ENCODE measurements at places on chromosomes 4 and X. TPM values are rescaled to one million over a fixed set of nuclear protein-coding genes. Genes with fewer than 3 reads are reported as not detected.

ADGRA3 gene
- 2.2 TPM for total RNA-seq

GRCh38 chr4:173091958-173092357 is 76.7 kb upstream of the GALNT7 start:
- H3K27me3 ChIP-seq: no peaks in the 10 kb centered on the region
- H3K27ac ChIP-seq: no peak overlapping the region
- no peak for DNase-seq
- H3K4me3 ChIP-seq: no peak overlapping the region
- H3K4me1 ChIP-seq: no peaks in the 10 kb centered on the region

DNA sequence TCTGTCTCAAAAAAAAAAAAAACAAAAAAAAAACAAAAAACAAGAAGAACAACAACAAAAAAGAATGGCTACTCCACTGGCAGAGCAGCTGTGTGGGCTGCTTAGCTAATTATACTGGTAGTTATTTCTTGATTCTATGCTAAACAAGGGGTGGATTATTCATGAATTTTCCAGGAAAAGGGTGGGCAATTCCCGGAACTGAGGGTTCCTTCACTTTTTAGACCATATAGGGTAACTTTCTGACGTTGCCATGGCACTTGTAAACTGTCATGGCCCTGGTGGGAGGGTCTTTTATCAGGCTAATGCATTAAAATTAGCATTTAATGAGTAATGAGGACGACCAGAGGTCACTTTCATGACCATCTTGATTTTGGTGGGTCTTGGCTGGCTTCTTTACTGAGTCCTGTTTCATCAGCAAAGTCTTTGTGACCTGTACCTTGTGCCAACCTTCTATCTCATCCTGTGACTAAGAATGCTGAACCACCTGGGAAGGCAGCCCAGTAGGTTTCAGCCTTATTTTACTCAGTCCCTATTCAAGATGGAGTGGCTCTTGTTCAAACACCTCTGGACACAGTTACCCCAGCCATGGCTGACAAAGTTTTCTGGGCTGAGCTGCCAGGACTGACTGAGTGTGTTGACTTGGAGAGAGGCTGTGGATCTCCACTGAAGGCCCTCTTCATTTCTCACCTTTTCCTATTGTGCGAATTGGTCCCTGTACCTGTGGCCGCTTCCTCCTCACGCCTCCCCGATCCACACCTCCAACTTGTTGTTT is 1.3 kb upstream of the OCIAD2 start:
- no peaks in the 10 kb centered on the region for H3K36me3 ChIP-seq
- DNase-seq: no peak
- H3K4me3 ChIP-seq: no peak overlapping the region
- no peaks in the 10 kb centered on the region for H3K27me3 ChIP-seq

- no peaks in the 10 kb centered on the region for H3K27me3 ChIP-seq
- no peaks in the 10 kb centered on the region for H3K4me1 ChIP-seq
- no peak for DNase-seq
- no peak overlapping the region for H3K27ac ChIP-seq
Measured at GRCh38 chr4:186693159-186693815, 30.4 kb downstream of the FAT1 start.

DNA sequence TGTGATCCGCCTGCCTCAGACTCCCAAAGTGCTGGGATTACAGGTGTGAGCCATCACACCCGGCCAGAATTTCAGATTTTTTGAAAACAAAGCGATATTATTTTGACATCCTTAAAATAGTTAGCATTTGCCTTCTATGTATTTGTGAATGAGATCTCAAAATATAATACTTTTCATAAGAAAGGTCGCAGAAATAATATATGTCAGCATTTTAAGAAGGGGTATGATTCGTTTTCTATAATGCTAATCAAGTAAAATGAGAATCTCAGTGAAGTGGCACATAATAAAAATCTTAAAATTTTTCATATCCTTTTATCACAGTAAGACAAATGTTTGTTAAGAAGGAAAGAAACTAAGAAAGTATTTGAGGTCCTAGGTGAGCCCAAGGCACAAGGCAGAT is 52.2 kb downstream of the GRSF1 start:
- H3K36me3 ChIP-seq: no peaks in the 10 kb centered on the region
- no peaks in the 10 kb centered on the region for H3K27me3 ChIP-seq
- DNase-seq: no peak

DNA sequence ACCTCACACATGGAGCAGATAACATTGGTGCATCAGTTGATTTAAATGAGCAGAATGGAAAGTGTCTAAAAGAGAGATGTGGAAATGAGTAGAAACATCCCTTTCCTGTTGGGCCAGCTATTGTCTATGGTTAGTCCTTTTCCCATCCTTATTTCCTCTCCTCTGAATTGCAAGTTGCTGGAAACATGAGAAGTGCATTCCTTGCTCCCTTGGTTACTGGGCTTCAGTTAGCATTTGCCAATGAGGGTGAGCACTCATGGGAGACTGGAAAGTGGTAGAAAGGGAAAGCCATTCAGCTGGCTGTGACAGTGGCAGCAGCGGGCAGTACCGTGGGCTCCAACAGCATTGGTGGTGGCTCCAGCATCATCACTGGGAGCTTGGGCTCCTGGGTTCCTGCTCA is 96.0 kb upstream of the IGFBP7 start:
- H3K36me3 ChIP-seq: no peaks in the 10 kb centered on the region
- H3K4me1 ChIP-seq: no peaks in the 10 kb centered on the region
- no peak overlapping the region for H3K4me3 ChIP-seq
- H3K27ac ChIP-seq: no peak overlapping the region
- DNase-seq: no peak

DNA sequence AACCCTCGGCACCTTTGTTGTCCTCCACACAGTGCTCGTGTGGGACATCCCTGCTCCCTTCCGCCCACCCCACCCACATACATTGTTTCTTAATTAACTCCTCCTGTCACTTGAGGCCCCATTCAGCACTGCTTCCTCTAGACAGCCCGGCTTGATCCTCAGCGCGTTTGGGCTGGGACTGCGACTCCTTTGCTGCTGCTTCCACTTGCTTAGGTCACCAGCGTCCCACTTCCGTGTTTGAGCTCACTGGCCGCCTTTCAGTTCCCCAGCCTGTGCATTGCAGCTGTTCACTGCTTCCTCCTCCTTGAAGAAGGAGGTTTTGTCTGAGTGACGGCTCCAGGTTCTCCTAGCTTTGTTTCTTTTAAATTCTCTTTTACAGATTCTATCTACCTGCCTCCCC is 16.1 kb downstream of the RNF4 start:
- peak; percentile 62 for DNase-seq
- peaks cover 81% of the 10 kb centered on the region for H3K4me1 ChIP-seq
- H3K27me3 ChIP-seq: no peaks in the 10 kb centered on the region
- peaks cover 24% of the 10 kb centered on the region for H3K36me3 ChIP-seq
- H3K4me3 ChIP-seq: peak overlapping the region; percentile 51

Data from GM12878 (cell line).